Activated CD8-positive, alpha-beta memory T cell treated with anti-CD3 and anti-CD28 coated beads, Interleukin-2, amount 10 ng/mL, durations not matched to agents 7 days and 5 days (primary cell): ENCODE measurements at places on chromosomes 4 and X. TPM values are rescaled to one million over a fixed set of nuclear protein-coding genes. Genes with fewer than 3 reads are reported as not detected.

DNA sequence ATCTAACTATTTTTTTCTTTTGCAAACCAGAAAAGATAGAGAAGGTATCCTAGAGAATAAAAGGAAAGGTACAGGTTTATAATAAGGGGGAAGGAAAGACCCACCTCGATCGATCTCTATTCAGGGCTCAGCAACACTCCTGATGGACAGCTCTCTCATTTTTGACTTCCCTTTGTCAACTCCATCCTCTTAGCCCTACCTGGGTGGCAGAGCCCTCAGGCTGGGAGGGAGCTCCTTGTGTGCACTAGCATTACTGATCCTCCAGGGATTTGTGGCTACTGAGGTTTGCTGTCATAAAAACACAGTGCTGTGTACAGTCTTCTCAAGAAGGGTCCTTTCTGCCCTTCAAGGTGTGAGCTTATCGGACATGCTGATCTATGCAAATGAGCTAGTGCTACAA lies 111.0 kb downstream of the MID1 start:
- no peak for DNase-seq
- no peaks in the 10 kb centered on the region for H3K27me3 ChIP-seq
- no peak overlapping the region for H3K4me3 ChIP-seq

GRCh38 chr4:140195806-140196205 lies 41.8 kb upstream of the MAML3 start:
- H3K4me3 ChIP-seq = no peak overlapping the region
- H3K27ac ChIP-seq = no peak overlapping the region
- H3K4me1 ChIP-seq = no peaks in the 10 kb centered on the region

The TBCK gene
- total RNA-seq = 33.2 TPM

The UGT2B15 gene
- not detected for total RNA-seq

The TGIF2LX gene
- not detected for total RNA-seq
